ENCODE measurements at places on chromosomes 3 and 15.

GRCh38 chr3:85007195-85008094 lies 48.7 kb downstream of the CADM2 start:
- DNase-seq: no peak

DNA sequence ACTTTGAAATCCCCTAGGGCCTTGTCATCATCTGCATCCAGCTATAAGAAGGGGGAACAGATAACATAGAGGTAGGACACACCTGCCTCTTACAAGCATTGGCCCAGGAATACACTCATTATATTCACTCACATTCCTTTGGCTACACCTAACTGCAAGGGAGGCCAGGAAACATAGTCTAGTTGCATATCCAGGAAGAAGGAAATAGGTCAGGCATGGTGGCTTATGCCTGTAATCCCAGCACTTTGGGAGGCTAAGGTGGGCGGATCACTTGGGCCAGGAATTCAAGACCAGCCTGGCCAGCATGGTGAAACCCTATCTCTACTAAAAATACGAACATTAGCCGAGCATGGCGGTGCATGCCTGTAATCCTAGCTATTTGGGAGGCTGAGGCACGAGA lies 48.8 kb downstream of the GTPBP8 start:
- no peak for DNase-seq

DNA sequence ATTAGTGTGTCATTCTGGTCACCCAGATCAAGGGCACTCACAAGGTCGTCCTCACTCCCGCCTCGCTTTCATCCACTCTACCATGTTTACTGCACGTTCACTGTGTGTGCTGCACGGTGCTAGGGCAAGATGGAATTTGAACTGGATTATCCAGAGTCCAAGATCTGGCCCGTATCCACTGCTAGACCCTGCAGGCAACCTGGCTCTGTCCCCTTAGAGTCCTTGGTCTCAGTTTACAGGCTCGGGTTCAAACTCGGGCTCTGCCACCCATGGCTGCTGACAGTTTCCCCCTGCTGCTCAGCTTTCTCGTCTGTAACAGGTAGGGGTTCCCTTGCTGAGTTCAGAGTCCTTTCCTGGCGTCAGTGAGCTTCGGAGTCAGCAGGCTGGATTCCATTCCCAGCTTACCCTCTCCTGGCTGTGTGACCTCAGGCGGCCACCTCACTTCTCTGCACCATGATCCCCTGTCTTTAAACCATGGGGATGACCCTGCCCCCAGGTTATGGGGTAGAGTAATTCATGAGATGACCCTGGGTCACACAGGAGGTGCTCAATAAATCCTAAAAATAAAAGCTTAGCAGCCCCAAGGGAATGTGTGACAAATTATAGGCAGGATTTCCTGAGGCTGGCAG lies 79.6 kb upstream of the SLC6A6 start:
- DNase-seq: no peak

GRCh38 chr3:145869958-145870357 lies 291.0 kb downstream of the PLOD2 start:
- no peak for DNase-seq

- DNase-seq: no peak
These were observed 199.5 kb downstream of the LPP start for GRCh38 chr3:188353426-188353825.

- no peak for DNase-seq
These were observed 15.0 kb downstream of the EPHB1 start for GRCh38 chr3:134810052-134810435.

GRCh38 chr15:82680200-82681102 lies 29.2 kb downstream of the AP3B2 start:
- peak; percentile 66 for DNase-seq

DNA sequence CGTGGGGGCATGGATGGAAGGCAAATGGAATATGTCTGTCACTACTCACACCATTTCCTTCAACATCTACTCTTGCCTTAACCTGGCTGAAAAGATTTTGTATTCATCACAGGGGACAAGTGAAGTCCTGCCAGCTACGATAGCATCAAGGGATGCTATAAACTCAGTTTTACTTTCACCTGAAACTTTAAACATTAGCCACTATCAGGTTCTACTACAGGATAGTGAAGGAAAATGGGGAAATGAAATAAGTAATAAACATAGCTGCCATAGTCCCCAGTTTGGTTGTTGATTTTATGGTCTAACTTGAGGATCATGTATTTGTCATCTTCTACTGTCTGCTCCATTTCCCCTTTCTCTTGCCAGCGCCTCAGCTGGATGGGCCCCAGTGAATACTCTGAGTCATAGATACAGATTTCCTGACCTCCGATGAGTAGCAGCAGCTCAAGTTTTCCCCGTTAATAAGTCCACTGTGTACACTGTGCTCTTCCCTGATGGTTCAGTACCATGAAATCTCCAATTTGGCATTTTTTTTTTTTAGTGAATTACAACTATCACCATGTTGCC lies 338.2 kb upstream of the SLCO3A1 start:
- no peak for DNase-seq

GRCh38 chr3:188037195-188037718 lies 116.7 kb upstream of the LPP start:
- DNase-seq: no peak

- DNase-seq: no peak
These were observed 108.3 kb downstream of the IGF2BP2 start for GRCh38 chr3:185716436-185717108.

DNA sequence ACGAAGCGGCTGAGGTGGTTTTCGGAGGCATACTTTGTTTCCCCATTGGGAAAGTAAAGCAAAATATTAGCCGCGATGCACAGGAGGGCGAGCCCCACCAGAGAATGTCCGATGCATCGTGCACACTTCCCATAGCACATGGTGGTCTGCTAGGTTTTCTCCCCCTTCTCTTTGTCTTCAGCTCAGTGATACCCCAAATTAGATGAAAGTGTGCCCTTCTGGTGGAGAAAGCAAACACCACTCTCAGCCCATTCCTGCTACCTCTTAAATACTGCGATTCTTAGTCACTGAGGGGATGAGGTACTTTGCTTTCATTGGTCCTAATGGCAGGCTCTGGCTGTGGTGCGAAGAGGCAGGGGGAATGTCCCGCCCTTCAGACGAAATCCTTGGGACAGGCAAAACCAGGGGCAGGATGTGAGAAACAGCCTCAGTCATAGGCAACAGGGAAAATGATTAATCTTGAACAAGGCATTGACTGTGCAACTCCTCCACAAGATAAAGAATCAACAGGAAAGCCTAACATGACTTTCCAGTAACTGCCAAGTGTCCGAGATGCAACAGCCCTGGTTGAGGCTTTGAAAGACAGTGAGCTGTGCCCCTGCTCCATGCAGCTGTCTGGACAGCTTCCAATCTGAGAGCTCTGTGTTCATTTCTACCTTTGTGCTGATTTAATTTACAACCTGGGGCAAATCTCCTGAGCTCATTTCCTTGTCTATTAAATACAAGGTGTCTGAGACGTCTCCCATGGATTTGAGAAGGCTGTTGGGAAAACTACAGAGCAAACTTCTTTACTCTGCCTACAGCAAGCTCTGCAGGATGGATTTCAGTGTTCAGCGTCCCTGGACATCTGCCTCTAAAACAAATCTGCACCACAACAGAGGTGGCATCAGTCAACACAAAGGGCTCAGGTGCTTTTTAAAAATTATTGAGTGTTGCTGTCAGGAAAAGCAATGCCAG lies at the start of gene TM4SF1:
TM4SF1 (minus strand) TSS at position 242 of the 957 bp plus-strand sequence; CDS start at position 140, 102 bp downstream.
- DNase-seq: no peak

- DNase-seq: no peak
These were observed 547 bp upstream of the PCCB start for GRCh38 chr3:136249593-136249992.

GRCh38 chr3:70982284-70982683 lies 601.2 kb downstream of the FOXP1 start:
- DNase-seq: no peak

Data from effector CD8-positive, alpha-beta T cell (primary cell).